ENCODE measurements at places on chromosomes 12 and 14. TPM values are rescaled to one million over a fixed set of nuclear protein-coding genes. Genes with fewer than 3 reads are reported as not detected.

DNA sequence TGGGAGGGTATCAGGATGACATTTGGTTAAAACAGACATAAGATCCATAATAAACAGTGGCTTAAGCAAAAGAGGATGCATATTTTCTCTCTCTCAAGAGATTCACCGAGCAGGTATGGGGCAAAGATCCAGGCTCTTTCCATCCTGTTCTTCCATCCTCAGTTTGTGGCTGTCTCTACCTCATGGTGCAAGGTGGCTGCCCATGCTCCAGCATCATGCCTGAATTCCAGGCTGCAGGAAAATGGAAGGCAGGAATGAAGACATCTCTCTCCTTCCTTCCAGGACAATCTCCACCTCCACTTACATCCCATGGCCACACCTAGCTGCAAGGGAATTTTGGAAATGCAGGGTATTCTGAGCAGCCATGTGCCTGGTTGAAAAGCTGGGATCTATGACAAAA lies 136.0 kb downstream of the GLT1D1 start:
- peaks cover 12% of the 10 kb centered on the region for H3K27me3 ChIP-seq
- H3K27ac ChIP-seq: no peak overlapping the region
- no peaks in the 10 kb centered on the region for H3K36me3 ChIP-seq
- no peak for DNase-seq

GRCh38 chr12:116459916-116460663 lies 99.1 kb upstream of the MAP1LC3B2 start:
- H3K27me3 ChIP-seq: no peaks in the 10 kb centered on the region
- H3K36me3 ChIP-seq: no peaks in the 10 kb centered on the region
- no peak overlapping the region for H3K4me3 ChIP-seq
- H3K4me1 ChIP-seq: peaks cover 31% of the 10 kb centered on the region
- H3K27ac ChIP-seq: peak overlapping the region; percentile 64

- H3K27ac ChIP-seq: no peak overlapping the region
- no peak overlapping the region for H3K4me3 ChIP-seq
- no peaks in the 10 kb centered on the region for H3K36me3 ChIP-seq
- H3K27me3 ChIP-seq: no peaks in the 10 kb centered on the region
- no peak for DNase-seq
These were observed 82.5 kb upstream of the KICS2 start for GRCh38 chr12:64304571-64304970.

DNA sequence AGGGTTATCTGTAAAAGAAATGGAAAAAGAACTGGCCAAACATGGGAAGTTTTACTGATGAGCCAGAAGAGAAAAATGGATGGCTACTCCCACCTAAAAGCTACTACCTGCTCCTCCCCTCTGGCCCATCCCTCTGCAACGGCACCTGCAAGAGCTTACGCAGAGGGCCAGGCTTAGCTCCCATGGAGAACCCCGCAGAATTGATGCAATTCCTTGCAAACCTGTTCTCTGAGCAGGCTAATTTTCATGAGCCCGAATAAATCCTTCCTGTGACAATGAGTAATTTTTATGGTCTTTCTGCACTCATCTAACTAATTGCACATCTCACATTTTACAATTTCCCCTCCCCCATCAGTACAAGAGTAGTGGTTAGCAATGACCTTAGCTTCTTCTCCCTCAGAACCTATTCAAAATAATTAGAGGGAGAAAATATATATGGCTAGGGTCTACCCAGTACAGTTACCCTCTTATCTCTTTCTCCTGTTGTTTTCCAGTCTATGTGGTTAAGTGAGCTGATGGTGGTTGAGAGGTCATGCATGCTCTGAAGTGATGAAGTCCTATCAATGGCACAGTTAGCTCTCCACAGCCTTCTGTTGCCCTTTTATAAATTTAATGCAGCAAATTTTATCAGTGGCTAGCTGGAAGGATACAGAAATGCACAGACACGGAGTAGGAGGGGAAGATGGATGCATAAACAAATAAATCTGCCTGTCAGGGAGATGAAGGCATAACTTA lies 67.7 kb upstream of the NTF3 start:
- peaks cover 30% of the 10 kb centered on the region for H3K27me3 ChIP-seq
- no peaks in the 10 kb centered on the region for H3K36me3 ChIP-seq
- no peak overlapping the region for H3K27ac ChIP-seq

DNA sequence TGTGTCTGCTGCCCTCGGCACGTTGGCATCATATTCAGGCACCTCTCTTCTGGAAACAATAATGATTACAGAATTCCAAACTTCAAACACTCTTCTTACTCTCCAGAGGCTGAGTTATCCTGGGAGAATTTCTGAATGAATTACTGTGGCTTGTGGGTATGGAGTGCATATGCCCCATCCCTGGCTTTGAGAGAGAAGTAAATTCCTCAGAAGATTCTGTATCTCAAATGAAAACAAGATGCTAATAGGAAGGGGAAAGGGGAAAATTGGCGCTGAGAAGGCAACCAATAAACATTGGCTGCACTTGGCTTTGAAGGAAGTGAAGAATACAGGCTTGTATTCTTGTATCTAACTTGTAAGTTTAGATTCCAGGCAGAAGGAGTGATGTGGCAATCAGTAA lies 132.0 kb upstream of the NOVA1 start:
- no peaks in the 10 kb centered on the region for H3K36me3 ChIP-seq
- no peaks in the 10 kb centered on the region for H3K27me3 ChIP-seq
- no peaks in the 10 kb centered on the region for H3K4me1 ChIP-seq
- DNase-seq: no peak
- H3K27ac ChIP-seq: no peak overlapping the region

- peaks cover 50% of the 10 kb centered on the region for H3K4me1 ChIP-seq
- H3K4me3 ChIP-seq: peak overlapping the region; percentile 96
- H3K27me3 ChIP-seq: no peaks in the 10 kb centered on the region
- H3K36me3 ChIP-seq: peaks cover 6% of the 10 kb centered on the region
- peak overlapping the region; percentile 98 for H3K27ac ChIP-seq
These were observed 1.2 kb downstream of the CCDC92 start for GRCh38 chr12:123971449-123971769.

- DNase-seq: no peak
- H3K4me3 ChIP-seq: no peak overlapping the region
- peaks cover 3% of the 10 kb centered on the region for H3K36me3 ChIP-seq
- H3K4me1 ChIP-seq: no peaks in the 10 kb centered on the region
These were observed 386.8 kb downstream of the TMEM121 start for GRCh38 chr14:105913221-105913620.

TRIM9 gene
- 11.3 TPM for total RNA-seq
